IMR-90 (cell line): ENCODE measurements at places on chromosomes 12 and 14. TPM values are rescaled to one million over a fixed set of nuclear protein-coding genes. Genes with fewer than 3 reads are reported as not detected.

Gene TGM1
- total RNA-seq = 0.56 and 0.72 TPM in 2 replicates

Gene EXOC3L4
- total RNA-seq = not detected in 2 replicates

Gene BDKRB1
- 51.4 and 56.5 TPM in 2 replicates for total RNA-seq

Gene KLHL33
- total RNA-seq = under 0.01 TPM in 2 replicates

Gene UBE2N
- total RNA-seq = 64.5 and 90.3 TPM in 2 replicates

Gene STAB2
- not detected in 2 replicates for total RNA-seq

Gene POTEM
- not detected in 2 replicates for total RNA-seq
